ENCODE measurements at places on chromosomes 11 and 22.

- DNase-seq, result no peak
Measured at GRCh38 chr11:47177229-47177845, 658 bp upstream of the ARFGAP2 start.

DNA sequence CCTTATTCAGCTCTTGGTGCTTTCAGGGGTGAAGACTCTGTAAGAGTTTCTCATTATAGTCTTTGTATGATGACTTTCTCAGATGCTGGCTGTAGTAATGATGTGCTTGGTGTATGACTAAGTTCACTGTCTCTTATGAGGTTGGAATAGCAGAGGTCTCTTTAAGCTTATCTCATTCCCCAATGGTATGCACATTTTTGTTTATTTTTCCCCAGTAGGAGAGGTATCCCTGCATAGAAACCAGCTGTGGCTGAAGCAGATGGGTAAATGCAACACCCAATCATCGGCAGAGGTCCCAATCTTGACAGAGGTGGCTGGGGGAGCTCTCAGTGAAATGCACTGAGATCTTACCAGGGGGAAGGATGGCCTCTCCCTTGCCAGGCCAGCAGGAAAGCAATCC is 34.6 kb downstream of the BBOX1 start:
- DNase-seq, result no peak

GRCh38 chr11:10233581-10233980 is 60.4 kb downstream of the SBF2 start:
- no peak for DNase-seq

DNA sequence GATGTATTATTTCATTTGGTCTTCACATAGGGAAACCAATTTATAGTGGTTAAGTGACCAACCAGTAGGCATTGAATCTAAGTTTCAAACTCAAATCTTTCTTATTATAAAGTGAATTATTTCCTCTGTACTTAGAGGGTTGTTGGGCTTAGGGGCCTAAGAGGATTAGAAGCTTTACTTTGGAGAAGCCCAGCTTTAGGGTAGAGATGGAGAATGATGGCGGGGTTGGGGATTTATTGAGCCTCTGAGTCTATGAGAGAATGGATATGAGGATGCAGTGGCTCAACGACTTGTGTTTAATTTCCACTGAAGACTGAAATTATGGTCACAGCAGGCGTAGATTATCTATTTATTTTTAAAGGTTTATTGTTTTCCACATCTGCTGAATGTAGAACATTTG is 55.5 kb downstream of the CHRDL2 start:
- no peak for DNase-seq

DNA sequence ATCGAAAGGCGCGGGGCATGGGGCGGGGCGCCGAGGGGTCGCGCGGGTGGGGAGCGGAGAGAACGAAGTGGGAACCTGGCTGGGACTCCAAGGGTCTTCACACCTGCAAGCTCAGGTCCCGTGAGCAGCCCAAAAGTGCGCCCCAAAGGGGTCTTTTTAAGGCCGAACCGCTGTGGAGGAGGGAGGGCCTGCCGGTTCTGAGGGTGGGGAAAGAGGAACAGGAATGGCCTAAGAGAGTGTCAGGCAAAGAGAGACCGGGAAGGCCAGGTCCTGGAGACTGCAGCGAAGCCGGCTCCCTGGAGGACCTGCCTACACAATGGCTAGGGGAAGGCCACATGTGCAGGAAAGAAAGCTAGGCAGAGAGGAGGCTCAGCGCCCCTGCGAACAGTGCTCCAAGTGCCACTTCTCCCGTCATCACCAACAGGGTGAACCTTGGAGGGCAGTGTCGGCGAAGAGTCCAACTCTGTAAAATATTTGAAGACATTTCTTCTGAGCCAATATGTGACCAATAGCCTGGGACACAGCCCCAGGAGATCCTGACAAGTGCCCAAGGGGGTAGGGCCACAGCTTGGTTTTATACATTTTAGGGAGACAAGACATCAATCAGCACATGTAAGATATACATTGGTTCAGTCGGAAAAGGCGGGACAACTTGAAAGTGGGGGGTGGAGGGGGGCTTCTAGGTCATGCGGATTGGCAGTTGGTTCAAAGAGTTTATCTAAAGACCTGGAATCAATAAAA is 710 bp upstream of the DGCR2 start:
- no peak for DNase-seq

DNA sequence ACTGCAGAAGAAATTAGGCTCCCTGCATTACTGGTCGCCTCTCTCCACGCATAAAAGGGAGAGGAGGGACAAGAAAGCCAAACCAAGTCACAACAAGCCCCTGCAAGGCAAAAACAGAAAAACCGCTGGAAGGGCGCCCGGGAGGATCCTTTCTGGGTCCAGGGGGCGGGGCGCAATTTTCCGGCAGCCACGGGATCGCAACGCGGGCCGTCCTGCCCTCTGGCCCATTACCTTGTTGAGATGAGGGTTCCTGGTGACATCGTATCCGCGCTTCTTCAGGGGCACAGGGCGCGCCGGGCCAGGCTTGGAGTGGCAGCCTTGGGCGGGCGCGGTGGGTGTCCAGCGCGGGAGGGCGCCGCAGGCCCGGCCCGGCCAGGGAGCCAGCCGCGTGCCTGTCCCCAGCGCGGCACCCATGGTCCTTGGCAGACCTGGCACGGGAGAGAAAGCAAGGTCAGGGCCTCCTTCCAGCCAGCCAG is 847 bp downstream of the ME3 start:
- no peak for DNase-seq

GRCh38 chr11:118690553-118691304 is 11.3 kb upstream of the TREH start:
- no peak for DNase-seq

DNA sequence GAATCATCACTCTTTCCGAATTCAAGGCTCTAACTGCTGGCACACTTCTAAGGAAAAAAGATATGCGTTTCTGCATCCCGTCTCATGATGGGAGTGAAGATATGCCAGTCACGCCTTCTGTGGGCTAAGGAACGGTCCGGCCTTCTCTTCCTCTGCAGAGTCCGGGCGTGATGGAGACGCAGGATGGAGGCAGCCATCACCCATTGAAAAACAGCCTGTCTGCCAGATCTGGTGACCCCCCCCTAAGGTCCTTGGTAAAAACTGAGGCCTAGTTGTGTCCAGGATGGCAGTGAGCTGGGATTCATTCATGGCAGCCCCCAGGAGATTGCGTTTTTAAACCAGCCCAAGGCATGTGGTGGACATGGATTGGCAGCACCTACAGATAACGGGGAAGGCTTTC is 6.9 kb upstream of the EFCAB6 start:
- DNase-seq, result no peak

DNA sequence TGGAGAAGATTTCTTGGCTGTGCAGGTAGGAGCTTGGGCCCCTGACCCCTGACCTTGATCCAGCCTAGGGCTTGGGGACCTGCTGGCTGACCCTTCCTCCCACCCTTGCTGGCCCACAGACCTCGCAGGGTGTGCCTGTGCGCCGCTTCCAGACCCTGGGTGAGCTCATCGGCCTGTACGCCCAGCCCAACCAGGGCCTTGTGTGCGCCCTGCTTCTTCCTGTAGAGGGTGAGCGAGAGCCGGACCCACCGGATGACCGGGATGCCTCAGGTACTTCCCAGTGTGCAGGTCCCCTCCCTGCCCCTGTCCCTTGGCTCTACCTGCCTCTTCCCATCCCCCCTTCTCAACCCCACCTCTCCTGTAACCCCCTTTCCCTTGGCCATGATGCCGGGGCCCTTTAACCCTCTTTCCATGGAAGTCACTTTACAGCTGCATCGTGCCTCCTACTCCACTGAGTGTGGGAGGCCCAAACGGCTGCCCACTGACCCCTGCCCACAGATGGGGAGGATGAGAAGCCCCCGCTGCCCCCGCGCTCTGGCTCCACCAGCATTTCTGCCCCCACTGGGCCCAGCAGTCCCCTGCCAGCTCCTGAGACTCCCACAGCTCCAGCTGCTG is 3.8 kb downstream of the INPPL1 start:
- DNase-seq, result no peak

DNA sequence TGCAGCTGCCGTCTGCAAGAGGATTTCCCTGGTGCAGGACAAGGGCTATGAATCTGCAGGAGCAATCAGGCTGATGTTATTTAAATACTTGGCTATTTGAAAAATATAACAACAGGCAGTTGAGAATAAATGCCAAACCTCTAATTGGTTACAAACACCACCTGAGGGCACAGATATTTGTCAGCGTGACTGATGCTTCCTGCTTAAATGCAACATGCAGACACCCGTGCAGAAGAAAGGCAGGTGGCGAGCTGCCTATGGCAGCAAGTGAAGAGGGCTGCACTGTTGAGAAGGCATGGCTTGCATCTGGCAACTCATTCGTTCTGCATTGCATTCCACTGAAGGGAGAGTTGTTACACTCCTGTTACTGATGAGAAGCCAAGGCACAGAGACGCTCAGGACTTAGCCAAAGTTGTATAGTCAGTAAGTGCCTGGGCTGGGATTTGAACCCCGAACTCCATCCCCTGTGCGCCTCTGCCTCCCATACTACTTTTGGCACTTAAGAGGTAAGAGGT is 350.6 kb downstream of the TENM4 start:
- no peak for DNase-seq

DNA sequence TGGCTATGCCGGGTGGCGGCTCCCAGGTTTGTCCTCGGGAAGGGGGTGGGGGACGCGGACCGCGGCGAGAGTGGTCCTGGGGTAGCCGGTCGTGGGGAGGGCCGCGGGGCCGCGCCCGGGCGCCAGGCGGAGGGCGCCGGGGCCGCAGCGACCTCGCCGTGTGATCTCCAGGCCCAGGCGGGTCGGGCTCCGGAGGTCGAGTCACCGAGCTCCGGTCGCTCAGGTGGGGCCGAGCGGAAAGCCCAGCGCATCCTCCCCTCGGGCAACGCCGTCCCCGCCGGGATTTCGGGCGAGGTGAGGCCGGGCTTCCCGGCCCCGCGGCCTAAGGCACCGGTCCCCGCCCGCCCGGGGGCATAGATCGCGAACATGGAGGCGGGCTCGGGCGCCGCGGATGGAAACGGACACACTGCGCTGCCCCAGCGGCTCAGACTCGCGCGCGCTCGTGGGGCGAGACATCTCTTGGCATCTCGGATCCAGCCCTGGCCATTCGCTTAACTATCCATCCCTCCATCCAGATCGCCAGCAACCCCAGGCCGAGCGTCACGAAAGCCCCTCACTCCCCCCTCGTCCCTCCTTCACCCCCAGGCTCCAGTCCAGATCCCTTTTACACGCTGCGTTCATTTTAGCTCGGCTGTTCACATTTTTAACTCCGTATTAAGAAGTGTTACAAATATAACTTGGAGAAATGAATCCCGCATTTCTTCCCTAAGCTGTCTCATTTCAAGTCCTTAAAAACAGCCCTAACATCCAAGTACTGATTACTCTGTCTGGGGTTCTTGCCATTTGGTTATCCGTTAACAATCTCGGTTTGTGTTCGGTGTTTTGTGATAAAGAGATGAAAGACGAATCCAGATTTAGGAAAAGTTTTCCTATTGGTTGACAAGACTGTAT is 460 bp downstream of the ZC3H12C start:
- DNase-seq, result peak; percentile 35

DNA sequence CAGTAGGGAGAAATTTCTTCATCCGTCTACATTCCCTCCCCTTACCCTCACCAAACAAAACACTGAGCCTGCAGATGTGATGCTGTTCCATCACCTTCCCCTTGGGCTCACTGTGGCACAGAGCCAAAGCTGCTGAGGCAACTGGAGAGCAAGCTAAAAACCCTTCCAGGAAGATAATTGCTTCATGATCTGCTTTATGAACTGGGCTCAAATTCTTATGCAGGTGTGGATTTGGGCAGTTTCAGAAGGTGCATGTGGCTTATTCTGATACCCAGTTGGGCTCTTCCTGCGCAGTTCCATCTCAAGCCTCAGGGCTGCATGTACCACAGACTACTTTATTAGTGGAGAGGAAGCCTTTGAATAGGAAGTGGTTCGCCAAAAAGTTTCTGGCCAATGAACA is 58.3 kb downstream of the AAMDC start:
- no peak for DNase-seq

DNA sequence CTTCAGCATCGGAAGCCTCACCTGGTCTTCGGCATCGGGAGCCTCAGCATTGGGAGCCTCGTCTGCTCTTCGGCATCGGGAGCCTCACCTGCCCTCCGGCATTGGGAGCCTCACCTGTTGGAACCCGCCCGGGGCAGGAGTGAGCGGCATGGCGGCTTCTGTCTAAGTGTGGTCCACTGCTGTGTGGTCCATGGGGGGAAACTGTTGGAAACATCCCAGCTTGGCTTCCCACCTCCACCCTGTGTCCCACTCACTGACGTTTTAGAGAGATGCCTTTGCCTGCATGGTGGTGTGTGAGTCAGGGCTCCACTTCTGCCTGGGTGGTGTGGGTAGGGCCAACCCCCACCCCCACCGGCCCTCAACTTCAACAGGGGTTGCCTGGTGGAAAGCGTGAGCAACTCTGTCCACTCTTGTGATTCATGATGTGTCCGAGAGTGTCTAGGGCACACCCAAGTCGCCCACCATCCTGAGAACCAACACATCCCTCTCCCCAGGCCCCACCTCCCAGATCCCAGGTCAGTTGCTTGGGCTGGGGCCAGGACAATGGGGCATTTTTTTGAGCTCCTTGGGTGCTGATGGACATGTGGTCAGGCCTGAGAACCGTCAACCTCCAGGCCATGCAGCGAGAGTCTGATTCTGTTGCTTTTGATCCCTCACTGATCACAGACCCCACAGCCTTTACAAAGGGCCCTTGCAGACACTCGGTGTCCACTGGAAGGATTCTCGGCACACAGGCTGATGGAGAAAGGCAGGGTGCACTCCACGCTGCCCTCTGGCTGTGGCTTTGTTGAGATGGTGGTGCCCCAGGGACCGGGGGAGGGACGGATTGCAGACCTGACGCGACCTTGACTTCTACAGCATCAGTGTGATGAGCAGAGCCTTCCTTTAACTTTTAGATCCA is 406.7 kb downstream of the TBC1D22A start:
- no peak for DNase-seq

GRCh38 chr11:12053606-12054361 is 45.4 kb upstream of the DKK3 start:
- no peak for DNase-seq

- no peak for DNase-seq
Measured at GRCh38 chr11:104588970-104589369, 309.3 kb downstream of the CASP12 start.

GRCh38 chr11:64726867-64727530 is 4.0 kb upstream of the NRXN2 start:
- no peak for DNase-seq

DNA sequence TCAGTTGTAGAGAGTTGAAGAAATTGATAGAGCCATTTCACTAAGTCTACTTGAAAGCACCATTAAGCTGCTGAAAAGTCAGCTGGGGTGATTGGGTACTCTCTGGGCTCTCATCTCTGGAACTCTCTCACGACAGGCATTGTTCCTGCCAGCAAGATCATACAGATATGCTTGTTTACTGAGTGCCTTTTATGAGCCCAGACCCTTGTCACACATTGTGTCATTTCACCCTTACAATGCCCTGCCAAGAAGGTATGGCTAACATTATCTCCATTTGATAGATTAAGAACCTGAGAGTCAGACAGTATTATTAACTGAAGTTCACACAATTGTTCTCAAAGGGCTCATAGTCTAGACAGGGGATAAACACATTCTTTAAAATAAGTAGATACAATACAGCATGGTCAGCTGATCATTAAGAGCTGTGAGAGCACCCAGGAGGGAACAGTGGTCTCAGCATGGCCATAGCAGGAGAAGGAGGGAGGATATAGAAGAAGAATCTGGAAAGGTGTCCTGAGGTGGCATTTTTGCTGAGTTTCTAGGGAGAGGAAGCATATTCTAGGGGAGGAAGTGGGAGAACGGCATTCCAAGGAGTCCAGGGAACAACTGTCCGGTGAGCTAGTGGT is 580.5 kb downstream of the INSC start:
- DNase-seq, result no peak

- DNase-seq, result no peak
Measured at GRCh38 chr11:80916173-80916798, 1475.5 kb upstream of the TENM4 start.

- DNase-seq, result no peak
Measured at GRCh38 chr11:129864811-129865210, 30.6 kb downstream of the NFRKB start.
